ENCODE measurements at places on chromosomes 11 and 22.

- no peak for DNase-seq
These were observed 2.3 kb downstream of the TSPAN4 start for GRCh38 chr11:844693-845644.

GRCh38 chr11:104254347-104254746 lies 90.4 kb upstream of the PDGFD start:
- DNase-seq, result peak; percentile 20

GRCh38 chr11:34924714-34925113 lies 8.3 kb downstream of the PDHX start:
- no peak for DNase-seq

DNA sequence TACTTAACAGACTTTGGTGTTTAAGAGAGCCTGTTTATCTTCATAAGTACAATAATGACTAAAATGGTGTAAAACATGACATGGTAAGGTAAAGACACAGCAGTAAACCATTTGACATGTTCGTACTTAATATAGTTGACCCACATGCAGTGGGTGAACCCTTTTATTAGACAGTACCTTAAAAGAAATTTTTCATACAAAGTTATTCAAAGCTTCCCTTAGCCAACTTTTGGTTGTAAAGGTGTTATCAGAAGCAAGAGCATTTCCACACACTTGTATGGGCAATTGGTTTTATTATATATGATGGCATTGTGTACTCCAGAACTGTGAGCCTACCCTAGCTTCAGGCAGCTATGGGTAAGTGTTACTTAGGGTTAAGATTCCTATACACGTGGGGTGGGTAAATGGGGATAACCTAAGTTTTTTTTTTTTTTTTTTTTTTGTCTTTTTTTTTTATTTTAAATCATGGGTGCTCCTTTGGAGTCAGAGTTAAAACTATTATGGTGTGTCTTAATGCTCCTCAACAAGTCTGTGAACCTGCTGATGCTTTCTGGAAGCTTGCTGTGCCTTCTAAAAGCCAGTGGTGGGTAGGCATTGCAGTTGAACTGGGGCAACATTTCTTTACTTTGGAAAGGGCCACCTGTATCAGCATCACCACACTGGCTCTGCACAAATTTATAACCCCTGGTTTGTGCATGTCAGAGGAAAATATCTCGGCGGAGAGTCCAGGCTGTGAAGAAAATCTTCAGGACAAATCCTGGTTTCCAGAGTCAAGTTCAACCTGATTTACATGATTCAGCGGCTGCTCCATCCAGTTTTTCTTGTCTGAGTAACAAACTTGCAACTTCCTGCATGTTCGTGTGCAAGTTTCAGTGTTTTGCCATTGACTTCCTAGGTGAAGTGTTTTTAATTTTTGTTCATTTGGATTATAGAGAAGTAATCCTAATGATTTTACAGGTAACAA lies 3.3 kb downstream of the PCF11 start:
- no peak for DNase-seq

- no peak for DNase-seq
These were observed 40.3 kb upstream of the NFRKB start for GRCh38 chr11:129935723-129936122.

DNA sequence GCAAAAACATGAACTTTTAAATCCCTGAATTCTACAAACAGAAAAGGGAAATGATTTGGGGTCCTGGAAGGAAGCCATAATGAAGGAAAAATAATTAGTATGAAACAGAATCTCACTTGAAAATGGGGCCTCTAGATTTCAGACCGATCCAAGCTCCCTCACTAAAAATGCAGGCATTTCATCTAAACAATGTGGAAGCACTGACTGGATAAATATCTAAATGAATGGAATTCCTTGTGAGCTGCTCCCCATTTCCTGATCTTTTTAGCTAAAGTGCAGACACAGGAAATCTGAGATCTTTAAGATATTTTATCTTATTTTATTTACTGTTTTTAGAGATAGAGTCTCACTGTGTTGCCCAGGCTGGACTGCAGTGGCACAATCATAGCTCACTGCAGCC lies 1255.8 kb downstream of the LRRC4C start:
- no peak for DNase-seq

DNA sequence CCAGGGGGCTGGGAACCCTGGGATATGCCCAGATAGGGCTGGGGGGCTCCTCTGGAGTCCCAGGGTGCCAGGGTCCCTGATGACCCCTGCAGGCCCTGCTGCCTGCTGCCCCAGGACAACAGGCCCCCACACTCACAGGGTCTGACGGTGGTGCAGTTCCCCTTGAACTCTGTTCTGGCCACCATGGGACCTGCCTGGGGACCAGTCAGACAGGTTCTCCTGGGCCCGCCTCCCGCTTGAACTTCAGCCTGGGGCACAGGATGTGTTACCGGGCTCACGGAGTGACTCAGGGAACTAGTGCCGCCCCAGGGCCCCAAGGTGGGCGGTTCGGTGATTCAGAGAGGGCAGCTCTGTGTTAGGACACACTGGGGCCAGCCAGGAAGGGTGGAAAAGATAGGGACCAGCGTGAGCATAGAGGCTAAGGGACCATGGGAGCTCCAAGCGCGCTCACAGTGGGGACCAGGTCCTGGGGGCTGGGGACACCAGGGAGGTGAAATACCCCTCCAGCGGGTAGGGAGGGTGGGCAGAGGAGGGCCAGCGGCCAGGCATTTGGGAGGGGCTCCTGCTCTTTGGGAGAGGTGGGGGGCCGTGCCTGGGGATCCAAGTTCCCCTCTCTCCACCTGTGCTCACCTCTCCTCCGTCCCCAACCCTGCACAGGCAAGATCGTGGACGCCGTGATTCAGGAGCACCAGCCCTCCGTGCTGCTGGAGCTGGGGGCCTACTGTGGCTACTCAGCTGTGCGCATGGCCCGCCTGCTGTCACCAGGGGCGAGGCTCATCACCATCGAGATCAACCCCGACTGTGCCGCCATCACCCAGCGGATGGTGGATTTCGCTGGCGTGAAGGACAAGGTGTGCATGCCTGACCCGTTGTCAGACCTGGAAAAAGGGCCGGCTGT lies 21.5 kb upstream of the TXNRD2 start:
- DNase-seq, result no peak

GRCh38 chr11:116948391-116948790 lies 111.0 kb upstream of the APOA1 start:
- no peak for DNase-seq

- no peak for DNase-seq
These were observed 100.6 kb upstream of the FGF3 start for GRCh38 chr11:69919659-69920344.

DNA sequence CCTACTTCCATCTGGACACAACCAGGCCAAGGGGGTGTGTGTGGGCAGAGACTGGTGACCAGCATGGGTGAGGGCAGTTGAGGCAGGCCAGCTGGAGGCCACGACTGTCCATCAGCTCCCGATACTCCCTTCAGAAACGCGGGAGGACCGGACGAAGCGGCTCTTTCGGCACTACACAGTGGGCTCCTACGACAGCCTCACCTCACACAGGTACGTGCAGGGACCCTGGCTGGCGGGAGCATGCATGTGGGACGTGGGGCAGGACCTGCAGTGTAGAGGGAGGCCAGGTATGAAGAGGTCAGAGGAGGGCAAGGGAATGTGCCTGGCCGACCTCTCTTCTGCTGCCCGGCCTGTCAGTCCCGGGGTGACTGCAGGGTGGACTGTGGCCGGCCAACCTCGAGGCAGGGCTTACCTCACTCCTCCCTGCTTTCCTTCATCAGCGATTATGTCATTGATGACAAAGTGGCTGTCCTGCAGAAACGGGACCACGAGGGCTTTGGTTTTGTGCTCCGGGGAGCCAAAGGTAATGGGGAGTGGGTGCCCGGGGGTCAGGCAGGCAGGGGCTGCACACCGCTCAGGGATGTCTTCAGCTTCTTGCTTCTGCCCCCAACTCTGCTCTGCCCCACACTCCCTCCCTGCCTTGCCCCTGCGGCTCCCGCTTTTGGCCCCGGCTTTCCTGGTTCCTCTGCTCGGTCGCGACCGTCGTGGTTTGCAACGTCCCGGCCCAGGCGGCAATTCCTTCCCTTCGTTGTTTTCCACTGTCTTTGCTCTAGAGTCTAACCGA lies 31.3 kb downstream of the SHANK3 start:
- no peak for DNase-seq

- DNase-seq, result no peak
These were observed 2.5 kb upstream of the SORL1 start for GRCh38 chr11:121449626-121450025.

- DNase-seq, result no peak
These were observed 7.8 kb upstream of the DDI1 start for GRCh38 chr11:104028476-104029263.

DNA sequence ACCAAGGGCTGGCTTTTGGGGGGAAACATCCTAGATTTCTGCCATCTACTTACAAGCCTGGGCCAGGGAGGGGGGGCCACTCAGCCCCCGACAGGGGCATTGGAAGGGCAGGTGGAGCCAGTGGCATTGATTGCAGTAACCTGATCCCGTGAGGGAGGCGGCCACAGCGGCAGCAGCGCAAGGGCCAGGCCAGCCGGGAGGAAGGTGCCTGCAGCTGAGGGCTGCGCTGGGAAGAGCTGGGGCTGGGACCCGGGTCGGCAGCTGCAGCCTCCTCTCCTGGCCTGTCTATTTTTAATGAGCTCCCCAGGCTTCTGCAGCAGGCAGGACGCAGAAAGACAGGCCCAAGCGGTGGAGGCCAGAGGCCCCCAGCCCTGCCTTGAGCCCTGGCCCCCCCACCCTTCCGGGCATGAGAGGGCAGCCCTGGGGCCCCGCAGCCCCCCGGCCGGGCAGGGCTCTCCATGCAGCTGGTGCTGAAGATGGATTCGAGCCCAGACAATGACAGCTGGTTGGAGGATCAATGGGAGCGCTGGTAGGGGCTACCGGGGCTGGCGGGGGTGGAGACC lies 10.6 kb downstream of the FREY1 start:
- peak; percentile 92 for DNase-seq

- peak; percentile 47 for DNase-seq
These were observed 634 bp downstream of the TIMM8B start for GRCh38 chr11:112085822-112086421.

DNA sequence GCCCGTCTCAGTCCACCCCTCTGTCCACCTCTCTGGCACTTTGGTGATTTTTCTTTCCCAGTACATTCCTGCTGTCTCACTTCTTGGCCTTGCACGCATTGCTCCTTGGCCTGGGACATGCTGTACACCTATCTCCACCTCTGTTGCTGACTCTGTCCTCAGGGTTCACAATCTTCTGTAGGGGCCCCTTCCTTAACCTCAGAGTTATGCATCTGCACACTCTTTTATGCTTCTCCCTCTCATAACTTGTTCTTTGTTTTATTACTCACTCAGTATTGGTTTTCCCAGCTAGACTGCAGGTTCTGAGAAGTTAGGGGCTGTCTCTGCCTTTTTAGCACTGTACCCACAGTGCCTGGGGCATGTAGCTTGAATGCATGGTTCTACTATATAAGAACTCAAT lies 139.1 kb upstream of the MTMR2 start:
- DNase-seq, result no peak

DNA sequence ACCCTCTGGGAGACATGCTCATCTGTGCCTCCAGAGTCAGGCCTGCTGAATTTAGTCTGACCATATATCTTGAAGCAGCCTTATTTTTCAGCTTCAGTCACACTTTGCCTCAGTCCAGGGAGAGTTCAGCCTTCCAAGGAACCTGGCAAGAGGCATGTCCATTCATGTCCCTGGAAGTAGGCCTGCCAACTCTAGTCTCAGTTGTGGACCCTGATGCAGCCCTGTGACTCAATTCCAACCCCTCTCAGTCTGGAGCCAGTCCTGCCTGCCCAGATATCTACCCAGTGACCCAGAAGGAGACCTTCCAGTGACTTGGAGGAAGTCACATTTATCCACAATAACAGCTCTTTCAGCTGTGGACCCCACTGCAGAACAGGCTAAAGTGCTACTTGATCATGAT lies 566.6 kb downstream of the TMEM135 start:
- DNase-seq, result no peak

DNA sequence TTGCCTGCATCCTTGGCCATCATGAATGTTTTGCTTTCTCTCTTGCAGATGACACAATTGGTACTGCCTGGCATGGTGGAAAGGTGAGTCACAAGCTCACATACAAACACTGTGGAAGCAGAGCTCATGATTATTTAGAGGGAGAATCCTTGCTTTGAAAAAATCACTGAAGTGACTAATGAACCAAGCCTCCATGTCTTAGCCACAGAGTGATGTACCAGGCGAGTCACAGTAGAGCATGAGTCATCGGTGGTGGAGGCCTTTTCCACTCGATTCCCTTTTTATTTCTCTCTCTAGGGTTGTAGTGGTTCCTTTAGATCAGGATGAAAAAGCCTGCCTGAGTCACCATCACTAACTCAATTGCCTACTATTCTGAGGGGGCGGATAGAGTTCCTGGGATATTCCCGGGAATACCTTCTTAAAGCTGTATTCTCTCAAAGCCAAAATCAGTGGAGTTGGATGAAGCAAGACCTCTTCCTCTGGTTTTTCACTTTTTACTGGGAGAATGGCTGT lies 49.6 kb upstream of the ALKBH3 start:
- no peak for DNase-seq

DNA sequence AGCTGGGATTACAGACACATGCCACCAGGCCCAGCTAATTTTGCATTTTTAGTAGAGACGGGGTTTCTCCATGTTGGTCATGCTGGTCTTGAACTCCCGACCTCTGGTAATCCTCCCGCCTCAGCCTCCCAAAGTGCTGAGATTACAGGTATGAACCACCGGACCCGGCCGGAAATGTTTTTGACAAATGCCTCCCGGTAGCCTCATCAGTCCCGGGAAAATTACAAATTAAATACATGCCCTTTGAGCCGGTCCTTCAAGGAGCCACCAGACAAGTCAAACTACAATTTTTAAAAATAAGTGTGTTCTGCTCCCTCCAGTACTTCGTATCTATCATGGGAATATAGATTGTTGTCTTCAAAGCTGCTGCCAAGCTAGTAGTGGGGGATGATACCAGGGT lies 17.5 kb downstream of the WBP2NL start:
- no peak for DNase-seq

- no peak for DNase-seq
These were observed 29.3 kb downstream of the KIAA0930 start for GRCh38 chr22:45211435-45211834.

GRCh38 chr22:42050641-42051180 lies 19.9 kb downstream of the NAGA start:
- DNase-seq, result no peak

GRCh38 chr11:116500026-116500946 lies 272.5 kb downstream of the BUD13 start:
- no peak for DNase-seq

- DNase-seq, result no peak
These were observed 22.6 kb downstream of the TENM4 start for GRCh38 chr11:79418241-79418640.

DNA sequence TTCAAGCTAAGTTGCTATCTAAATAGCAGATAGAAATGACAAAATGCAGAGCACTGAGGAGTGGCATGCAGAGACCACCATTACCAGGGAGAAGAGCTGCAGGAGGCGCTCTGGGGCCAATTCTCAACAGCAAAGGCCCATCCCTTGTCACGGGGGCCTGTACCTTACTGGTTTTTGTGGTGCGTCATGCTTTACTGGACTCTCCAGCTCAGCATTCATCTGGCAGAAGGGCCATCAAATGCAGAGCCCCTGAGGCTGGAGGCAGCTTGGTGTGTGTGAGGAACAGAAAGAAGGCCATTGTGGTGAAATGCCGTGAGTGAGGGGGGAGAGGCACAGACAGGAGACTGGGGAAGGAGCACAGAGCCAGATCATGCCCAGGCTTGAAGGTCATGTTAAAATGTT lies 56.5 kb upstream of the NAV2 start:
- no peak for DNase-seq

GRCh38 chr11:46603704-46604308 lies 10.0 kb upstream of the AMBRA1 start:
- no peak for DNase-seq
